ENCODE measurements at places on chromosomes 3 and 15. TPM values are rescaled to one million over a fixed set of nuclear protein-coding genes. Genes with fewer than 3 reads are reported as not detected.

IGSF10 gene
- total RNA-seq: 1.0 TPM

DNA sequence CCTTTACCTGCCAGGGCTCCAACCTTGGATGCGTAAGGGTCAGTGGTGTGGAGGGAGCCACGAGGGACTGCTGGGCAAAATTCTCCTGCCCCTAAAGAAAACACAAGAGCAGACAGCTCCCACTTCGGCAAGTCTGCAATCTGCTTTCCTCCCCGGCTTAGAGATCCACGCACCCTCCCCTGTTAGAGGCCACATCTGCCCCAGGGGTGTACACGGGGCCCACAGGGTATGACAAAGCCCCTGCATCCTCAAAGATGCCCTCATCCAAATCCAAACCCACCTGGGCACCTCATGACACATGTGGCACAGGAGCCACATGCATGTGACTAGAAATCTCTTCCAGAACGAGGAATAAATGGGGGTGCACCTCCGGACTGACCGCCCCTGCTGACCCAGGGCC lies 25.5 kb downstream of the ZXDC start:
- no peak for DNase-seq

DNA sequence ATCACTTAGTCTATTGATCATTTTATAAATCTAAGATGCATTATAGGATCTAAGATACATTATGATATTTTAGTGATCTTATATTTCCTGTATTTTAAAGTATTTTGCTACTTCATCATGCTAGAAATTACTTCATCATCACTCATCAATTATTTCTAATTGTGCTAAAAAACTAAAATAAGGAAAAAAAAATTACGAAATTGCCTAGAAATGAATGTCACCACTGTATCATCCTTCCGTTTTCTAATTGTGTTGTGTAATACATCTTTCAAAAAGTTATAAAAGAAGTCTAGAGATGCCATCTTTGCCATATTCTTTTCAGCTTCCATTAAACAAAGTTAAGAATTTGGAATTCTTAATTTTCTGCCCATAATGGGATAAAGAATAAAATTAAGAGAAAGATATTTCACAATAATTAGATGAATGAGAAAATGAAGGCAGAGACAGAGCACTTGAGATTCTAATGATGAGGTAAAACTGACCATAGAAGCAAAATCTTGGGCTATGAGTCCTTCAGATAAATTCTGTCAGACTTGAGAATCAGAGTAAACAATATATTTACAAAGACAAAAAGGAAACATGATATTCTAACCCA lies 48.8 kb downstream of the ALDH1A2 start:
- no peak for DNase-seq

CHL1 gene
- total RNA-seq: 3.0 TPM

DNA sequence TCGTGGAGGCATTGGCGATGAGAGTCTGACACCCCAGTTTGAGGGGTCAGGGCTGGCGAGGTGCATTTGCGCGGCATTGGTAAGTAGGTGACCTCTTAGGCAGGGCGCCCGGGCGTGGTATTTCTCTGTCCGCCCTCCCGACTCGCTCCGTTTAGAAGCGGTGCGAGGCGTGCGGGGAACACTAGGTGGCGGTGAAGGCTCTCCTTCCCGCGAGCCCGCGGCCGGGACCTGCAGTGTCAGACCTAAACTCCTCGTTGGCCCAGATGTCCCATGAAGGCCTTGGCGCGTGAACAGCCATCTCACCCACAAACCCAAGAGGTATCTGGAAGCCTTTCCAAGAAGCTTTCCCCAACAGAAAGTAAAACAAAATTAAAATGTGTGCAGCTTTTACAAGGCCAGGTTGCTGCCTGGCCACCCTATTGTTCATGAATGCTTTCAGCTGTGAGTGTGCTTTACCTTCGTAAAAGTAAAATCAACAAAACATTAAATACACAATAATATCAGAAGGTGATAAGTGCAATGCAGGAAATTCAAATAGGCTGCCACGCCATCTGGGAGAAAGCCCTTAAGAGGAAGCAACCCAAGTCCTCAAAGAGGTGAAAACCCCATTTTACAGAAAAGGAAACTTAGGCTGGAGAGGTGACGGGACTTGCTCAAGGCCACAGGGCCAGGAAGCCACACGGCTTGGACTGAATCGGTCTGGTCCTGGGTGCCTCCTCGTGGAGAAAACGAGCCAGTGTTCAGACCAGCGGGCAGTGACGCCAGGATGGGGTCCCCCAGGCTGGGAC lies 120.3 kb downstream of the ETFA start:
- DNase-seq: peak; percentile 83

GRCh38 chr3:190860521-190860920 lies 2.0 kb downstream of the GMNC start:
- no peak for DNase-seq

DNA sequence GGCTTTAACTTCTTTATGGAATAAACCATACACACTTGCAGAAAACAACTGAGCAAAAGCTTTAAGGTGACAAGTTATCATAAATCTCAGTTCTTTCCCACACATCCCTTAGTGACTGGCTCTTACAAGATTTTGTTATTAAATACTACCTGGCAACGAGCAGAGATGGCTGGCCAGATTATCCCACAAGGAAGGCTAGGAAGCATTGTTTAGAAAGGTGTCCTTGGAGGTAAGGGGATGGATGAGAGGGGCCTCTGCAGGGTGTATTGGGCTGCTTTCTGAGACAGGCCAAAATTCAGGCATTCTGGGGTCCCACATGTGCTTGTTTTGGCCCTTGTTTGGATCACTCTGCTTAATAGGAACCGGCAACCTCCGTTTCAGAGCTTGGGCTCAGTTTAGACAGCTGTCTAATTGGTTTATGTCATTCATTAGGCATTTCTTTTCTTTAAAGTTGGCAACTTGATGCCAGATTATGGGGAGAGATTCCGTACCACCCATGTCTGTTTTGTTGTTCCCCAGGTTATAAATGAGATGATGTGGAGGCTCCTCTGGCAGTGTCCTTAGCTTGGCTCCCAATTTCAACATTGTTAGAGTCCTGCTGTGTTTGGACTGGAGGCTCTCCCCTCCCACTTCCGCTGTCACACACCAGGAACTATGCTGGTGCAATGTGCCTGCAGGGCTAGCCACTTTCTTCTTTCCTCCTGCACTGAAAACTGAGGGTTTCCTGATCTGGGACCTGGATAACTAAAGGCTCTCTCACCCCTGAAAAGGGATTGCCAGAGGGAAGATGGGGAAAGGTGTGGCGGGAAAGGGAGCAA lies 121.1 kb downstream of the TPRG1 start:
- no peak for DNase-seq

- DNase-seq: no peak
These were observed 25.8 kb downstream of the TIMP4 start for GRCh38 chr3:12132881-12133280.

- DNase-seq: no peak
These were observed 50.8 kb upstream of the XRN1 start for GRCh38 chr3:142498397-142499180.

- DNase-seq: no peak
These were observed 42.3 kb downstream of the MITF start for GRCh38 chr3:69781593-69781992.

CD80 gene
- 0.26 TPM for total RNA-seq

DNA sequence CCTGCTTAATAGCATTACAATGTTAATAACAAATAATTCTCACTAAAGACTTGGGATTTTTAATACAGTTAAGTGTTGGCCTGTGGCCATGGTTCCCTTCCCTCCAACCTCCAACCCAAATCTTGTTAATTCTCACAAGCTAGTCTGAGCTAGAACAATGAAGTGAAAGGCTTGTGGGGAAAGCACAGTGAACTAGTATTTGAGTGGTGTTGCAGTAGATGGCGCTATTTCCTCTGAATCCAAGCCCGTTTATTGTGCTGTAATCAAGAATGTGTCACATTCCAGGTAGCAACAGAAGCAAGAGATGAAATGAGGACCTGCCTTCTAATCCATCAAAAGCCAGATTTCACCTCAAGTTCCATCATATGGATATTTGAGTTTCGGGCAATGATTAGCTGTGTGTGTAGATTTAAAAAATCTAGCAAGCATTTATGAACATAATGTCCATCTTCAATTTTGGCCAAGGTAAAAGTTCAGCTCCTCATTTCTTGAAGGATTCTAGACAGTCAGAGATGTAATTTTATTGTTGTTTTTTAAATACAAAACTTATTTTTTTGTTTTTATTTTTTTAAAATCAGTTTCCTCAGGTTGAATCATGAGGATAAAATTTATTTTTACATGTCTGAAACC lies 160.7 kb downstream of the SQOR start:
- peak; percentile 53 for DNase-seq

GRCh38 chr15:82851306-82851850 lies 42.0 kb downstream of the WHAMM start:
- no peak for DNase-seq

DUOXA1 gene
- not detected for total RNA-seq

DNA sequence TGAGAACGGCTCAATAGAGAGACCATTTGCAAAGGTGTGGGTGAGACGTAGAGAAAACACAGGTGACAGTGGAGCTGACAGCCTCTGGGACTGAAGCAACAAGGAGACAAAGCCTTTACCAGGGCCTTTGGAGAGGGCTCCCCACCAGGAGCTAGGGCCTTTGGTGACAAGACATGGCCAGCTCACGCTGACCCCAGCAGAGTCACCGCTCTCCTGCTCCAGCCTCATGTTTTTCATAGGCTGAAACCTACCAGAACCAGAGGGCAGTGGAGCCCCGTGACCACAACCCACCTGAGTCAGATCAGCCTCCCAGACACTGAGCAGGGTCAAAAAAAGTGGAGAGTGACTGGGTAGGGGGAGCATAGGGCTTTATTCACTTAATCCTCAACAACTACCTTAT lies 214.7 kb downstream of the SHQ1 start:
- DNase-seq: no peak
